ENCODE measurements at places on chromosomes 6 and 20.

DNA sequence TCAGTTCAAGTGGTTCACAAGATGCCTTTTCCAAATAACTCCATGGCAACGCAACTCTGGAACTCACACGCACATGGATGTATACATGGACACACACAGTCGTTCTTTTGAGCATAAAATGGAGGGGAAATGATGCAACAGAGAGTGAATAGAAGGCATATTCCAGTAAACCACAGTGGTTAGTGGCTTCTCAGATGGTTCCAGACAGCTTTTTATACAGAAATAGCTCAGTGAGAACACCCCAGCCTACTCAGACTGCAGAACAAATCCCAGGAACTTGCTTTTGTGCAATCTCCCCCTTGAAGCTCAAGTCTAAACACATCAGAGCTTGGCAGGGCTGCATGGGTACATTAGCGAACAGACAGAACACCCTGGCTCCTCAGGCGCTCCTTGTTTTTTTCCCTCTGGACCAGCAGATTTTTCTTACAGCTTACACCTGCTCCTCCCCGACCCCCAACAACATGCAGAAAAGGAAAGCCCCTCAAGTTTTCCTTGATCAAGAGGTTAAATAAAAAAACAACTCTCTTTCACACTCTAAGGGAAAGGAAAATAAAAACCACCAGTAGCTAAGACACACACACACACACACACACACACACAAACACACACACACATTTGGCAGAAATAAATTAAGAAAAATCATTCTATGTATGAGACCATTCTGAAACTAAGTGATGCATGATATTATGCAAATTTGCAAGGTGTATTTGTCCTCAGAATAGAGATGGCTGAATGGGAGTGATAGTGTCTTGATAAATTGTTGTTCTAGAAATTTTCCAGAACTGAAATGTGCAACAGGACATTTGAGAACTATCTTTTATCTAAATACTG, 51.2 kb upstream of the RANBP9 start:
- no peak for DNase-seq

DNA sequence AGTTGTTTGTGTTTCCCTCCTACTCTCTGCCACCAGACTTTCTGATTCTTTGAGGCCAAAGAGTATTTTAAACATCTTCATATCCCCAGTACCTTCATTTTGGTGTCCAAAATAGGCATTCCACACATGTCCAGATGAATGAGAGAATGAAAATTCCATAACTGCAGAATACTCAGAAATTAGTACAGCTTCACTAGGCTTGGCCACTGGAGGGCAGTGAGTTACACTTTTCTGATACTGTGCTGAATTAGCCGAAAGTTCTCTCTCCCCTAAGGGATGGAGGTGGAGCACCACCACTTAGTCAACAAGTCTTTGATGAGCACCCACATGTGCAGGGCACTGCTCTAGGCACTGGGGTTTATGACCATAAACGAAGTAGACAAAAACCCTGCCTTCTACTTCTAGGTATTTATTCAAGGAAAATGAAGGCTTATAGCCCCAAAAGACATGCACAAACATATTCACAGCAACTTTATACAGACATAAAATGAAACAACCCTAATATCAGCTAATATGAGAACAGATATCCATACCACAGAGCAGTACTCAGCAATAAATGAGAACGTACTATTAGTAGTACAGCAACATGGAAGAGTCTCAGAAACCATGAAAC, 46.1 kb upstream of the TMEM217 start:
- DNase-seq = no peak

DNA sequence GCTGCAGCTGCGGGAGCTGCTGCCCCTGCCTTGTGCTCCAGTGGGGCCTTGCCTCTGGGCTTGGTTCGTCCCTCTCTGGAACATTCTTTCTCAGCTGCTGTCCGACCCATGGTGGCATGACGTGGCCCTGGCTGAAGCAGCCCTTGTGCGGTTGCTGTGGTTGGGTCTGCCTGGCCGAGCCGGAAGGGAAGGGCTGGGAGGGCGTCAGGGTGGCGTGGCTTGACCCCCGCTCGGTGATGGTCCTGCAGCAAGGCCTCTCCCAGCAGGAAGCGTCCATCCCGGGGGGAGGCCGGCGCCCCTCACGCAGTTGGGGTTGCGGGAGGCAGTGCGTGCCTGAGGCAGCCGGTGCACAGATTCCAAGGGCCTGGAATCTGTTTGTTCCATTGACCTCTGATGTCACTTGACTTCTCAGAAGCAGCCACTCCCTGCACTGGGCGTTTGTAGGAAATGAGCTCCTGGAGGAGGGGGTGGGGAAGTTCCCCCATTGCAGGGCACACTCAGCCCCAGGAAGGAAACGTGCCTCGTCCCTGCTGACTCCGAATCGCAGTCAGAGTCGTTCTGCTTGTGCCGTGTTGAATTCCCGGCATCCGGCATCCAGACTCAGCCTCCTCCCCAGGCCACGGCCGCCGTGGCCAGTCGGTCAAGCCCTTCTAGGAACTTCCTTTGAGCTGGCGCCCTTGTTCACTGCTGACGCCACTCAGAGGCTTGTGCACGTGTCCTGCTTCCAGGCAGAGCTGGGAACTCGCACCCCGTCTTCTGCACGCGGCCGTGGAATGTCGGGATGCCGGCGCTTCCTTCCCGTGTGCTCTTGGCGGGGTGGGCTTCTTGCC, 9.7 kb upstream of the TNFRSF6B start:
- peak; percentile 88 for DNase-seq

GRCh38 chr6:1516742-1517520, 92.8 kb upstream of the FOXC1 start:
- no peak for DNase-seq

GRCh38 chr20:50717974-50718761, 13.2 kb upstream of the PARD6B start:
- DNase-seq = no peak

DNA sequence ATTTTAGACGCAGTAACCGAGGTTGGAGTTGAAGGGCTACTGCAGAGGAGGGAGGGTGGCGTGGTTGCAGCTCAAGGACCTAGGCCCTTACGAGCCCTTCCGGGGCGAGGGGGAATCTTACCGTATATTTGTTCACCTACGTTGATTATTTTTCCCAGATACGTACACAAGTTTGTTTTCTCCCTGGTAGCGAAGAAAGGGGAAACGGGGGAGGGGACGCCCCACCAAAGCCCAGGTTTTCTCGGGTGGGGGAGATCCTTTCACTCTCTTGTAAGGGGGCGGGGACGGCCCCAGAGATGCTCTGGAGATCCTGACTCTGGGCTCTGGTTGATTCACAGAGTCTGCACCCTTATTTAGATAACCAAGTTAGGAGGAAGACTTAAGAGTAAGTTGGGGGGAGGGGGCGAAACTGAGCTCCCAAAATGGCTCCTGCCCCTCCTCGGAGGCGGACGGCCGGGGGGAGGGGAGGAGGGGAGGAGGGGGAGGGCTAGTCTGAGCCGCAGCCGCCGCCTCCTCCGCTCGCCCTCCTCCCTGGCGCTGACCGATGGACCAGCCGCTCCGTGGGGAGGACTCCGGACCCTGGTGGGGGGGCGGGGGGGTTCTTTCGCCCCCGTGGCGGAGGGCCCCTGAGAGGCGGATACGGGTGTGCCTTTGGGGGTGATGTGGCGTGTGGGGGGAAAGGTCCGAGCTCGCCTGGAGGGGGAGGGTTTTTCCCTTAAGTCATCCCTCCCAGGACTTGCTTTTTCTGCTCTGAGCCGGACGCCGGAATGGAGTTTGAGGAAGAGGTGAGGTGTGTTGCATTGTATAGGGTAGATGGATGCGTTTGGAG, 2.2 kb downstream of the BRD2 start:
- peak; percentile 94 for DNase-seq

Measured in Right ventricle myocardium inferior (tissue), 1 donor.